ENCODE measurements at places on chromosomes 11 and 22.

GRCh38 chr22:47299211-47299862 lies 536.9 kb downstream of the TBC1D22A start:
- DNase-seq = no peak

- DNase-seq = no peak
Observed at GRCh38 chr11:57566905-57567514, 462 bp downstream of the UBE2L6 start.

- DNase-seq = no peak
Observed at GRCh38 chr11:75520688-75521087, 5.1 kb downstream of the GDPD5 start.

DNA sequence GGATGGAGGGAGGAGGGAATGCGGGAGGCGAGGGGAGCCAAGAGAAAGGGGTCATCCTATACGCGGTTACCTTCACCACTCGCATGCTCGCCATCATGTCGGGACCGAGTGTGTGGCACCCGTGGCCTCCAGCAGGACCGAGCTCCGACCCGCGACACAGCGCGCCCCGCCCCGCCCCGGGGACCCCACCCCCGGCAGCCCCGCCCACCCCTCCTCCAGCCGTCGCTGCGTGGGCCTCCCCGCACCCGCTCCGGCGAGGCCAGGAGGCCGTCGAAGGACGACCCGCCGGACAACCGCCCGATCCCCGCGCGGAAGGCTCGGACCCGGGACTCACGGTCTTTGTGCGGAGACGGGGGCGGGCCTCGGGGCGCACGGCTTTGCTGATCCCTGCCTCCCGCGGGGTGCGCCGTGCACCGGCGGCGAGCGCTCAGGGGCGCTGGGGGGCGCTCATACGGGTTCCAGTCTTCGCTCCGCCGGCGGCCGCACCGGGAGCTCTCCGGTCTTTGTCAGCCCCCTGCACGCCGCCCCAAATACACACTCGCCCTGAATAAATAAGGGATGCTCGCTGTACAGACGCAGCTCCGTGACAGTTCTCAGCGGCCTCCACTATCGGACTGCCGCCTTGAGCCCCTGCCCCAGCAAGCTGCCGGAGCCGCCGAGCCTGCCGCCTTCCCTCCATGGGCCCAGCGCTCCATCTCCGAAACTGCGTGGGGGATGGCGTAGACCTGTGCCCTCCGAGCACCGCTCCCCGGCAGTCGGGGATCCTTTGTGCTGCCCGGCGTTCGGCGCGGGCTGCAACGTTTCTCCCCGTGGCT lies at the start of gene UBE2L6:
UBE2L6 (minus strand) TSS at position 158 of the 815 bp plus-strand sequence; CDS start at position 97, 61 bp downstream.
- DNase-seq = peak; percentile 56

GRCh38 chr11:43573233-43573632 lies 107.3 kb upstream of the HSD17B12 start:
- DNase-seq = no peak

GRCh38 chr11:103961010-103961409 lies 75.4 kb upstream of the DDI1 start:
- DNase-seq = no peak

- no peak for DNase-seq
Observed at GRCh38 chr22:47035425-47035881, 273.0 kb downstream of the TBC1D22A start.

DNA sequence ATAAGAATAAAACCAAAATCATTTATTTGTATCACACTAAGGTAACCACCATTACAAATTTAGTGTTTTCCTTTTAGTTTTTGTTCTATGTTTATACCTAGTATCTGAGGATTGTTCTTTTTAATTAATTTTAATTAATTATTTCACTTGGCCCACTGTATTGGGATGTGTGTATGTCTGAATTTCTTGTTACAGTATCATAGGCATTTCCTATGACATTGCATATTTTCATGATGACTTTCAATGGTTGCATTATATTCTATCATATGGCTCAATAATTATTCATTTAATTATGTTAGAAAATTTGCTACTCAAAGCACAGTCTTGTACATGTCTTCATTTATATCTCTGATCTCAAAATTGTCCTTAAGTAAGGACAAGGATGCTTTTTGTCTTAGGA lies 41.0 kb downstream of the C11orf71 start:
- no peak for DNase-seq

GRCh38 chr22:17910561-17911311 lies 113.6 kb downstream of the MICAL3 start:
- no peak for DNase-seq

DNA sequence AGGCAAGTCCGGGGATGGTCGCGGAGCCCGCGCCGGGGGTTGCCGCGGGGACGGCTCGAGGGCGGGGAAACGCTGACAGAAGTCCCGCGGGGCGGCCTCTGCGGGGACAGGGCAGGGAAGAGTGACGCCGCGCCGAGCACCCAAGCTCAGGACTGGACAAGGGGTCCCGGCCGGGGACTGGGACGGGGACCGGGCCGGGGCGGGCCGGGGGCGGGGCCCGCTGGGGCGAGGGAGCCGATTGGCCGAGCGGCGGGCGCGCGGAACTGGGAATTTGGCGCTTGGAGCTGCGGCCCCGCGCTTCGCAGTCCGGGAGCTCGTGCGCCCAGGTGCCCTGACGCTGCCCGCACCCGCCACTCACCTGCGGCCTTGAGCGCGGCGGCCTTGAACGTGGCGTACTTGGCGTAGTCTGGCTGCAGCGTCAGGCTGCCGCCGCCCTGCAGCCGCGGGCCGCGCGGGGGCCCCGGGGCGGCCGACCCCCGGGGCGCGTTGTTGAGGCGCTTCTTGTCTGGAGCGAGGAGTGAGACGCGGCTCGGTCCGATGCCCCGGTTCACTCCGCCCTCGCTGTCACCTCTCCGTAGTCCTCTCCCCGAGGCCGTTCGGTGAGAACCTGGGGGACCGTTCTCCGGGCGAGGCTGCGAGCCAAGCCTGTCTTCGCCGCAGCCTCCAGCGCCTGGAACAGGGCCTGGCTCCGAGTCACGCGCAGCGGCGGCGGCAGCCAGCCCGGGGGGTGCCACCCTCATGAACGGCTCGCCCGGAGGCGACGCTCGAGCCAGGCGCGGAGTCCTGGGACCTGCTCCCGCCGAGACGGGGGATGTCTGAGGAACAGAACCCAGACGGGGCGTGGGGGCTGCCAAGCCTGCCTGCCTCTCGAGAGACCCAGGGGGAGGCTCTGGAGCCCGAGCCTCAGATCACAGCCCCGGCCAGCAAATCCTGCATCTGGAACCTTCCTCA lies 4.5 kb downstream of the SHISA8 start:
- DNase-seq = no peak

DNA sequence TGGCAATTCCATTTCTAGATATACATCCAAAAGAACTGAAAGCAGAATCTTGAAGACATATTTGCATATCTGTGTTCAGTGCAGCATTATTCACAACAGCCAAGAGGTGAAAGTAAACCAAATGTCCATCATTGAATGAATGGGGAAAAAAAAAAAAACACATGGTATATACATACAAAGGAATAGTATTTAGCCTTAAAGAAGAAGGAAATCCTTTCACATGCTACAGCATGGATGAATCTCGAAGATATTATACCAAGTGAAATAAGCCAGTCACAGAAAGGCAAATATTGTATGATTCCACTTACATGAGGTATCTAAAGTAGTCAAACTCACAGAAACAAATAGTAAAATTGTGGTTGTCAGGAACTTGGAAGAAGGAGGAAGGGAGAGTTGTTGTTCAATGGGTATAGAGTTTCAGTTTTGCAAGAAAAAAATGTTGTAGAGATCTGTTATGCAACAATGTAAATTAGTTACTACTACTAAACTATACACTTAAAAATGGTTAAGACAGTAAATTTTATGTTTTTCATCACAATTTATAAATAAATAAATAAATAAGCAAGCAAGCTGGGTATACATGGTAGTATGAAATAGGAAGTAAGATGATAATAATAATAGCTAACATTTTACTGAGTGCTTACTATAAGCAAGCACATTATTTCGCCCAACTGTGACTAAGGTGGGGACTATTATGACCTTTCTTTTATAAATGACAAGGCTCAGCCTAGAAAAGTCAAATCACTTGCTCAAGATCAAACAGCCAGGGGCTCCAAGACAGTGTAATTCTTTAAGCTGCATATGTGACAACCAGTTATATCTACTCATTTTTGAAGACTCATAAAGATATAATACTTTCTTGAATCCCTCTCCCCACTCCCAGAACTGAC lies 50.0 kb downstream of the FAM168A start:
- DNase-seq = no peak

- no peak for DNase-seq
Observed at GRCh38 chr11:65278356-65278755, 16.6 kb downstream of the POLA2 start.

- DNase-seq = no peak
Observed at GRCh38 chr22:31218565-31219262, 6.6 kb downstream of the LIMK2 start.

DNA sequence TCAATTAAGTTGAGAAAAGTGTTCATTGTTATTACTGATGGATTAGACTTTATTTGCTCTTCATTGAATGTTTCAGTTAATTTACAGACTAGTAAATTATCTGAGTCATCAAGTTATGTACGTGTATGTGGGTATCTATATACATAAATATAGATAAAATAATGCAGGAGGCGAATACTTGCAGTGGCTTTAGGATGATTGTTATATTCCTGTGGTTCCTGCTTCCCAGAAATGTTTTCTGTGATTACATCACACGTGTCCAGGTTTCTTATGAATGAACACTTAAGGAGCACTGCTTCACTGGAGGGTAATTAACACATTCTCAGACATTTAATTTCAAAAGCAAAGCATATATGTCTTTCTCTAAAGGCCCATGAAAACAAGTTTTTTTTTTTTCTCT lies 28.4 kb downstream of the YAP1 start:
- no peak for DNase-seq

DNA sequence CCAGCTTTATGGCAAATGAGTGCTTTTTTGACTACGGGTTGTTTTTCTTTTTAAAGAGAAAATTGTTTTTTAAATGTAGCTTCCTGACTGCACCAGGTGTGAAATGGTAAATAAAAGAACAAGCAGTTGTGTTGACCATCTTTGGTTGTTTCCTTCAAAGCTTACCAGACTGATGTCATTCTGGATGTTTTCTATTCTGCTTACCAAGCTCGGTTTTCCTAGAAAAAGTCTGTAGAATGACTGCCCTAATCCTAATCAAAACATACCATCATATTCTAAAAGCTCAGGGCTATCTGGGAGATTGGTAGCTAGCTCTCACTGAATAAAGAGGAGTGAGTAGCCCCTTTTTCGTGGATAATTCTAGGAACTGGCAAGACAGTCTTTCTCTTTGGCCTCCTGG lies 77.7 kb downstream of the GAB2 start:
- DNase-seq = no peak

DNA sequence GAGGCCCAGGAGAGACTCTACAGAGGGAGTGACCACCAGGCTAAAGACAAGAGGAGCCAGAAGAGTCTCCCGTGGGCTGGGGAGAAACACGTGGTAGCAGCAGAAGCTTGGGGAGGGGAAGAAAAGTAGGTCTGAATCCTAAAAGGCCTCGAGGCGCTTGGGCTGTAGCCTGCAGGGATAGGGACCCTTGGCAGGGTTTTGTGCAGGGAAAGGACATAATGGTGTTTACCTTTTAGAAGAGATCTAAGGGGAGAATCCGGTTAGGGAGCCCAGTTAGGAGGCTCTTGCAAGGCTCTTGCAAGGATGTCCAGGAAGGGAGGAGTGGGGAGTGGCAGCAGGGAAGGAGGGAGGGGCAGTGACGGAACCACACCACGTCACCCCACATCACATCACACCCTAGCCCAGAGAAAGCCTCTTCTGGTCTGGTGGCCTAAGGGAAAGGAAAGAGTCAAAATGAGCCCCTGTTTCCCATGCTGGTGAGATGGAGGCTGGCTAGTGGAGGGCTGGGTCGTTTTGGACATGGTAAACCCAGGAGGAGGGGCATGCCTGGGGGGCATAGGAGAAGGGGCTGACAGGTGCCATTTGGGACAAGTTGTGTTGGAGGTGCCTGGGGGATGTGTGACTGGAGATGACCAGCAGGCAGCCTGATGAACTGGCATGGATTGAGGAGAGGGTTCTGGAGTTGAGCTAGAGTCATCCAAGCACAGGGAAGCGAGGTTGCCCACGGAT lies 6.2 kb upstream of the FAM83F start:
- DNase-seq = no peak

DNA sequence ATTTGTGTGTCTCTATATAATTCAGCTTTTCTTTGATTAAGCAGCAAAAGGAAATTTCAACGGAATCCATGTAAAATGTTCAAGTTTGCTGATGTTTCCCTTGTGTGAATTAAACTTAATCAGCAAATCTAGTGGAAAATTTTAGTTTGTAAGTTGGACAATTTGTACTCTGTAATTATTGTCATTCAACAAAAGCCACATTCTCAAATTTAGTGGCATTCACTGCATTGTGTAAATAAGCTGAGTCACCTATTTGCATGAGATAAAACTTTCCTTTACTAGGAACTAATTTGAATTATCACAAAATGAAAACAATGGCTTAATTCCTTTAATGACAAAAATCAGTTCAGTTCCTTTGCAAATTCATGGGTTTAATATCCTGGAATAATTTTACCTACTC lies 784.2 kb upstream of the CCDC179 start:
- DNase-seq = no peak

DNA sequence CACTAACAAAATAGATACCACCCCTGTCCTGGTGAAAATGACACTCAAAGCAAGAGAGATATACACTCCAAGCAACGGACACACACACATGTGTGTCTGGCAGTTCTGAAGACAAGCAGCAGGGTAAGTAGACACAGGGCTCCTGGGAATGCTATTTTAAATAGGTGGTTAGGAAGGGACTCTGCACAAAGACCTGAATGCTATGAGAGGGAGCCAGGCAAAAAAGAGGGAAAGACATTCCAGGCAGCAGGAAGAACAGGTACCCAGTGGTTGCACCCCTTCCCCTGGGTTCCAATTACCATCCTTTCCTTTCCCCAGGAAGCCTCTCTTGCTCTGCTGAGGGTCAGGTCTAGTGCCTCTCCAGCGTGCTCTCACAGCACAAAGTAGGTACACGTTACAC lies 3.0 kb downstream of the UFD1 start:
- no peak for DNase-seq

DNA sequence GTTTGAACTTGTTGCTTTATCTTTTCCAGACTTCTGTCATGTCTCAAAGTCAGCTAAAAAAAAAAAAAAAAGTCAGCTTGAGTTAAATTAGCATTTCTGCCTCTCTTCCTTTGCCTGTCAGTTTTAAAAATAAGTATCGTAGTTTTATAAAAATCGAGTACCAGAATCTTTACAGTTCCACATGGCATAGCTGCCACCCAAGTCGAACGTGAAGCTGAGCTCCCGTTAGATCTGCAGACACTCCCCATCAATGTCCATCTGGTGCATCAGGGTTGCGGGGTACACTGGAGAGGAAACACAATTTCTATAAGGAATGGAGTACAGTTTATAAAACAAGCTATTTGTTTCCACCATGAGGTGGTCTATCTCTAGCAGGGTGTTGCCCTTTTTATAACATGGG lies 41.0 kb upstream of the CCND1 start:
- no peak for DNase-seq

- DNase-seq = no peak
Observed at GRCh38 chr22:44482776-44483175, 15.3 kb downstream of the RTL6 start.

- DNase-seq = no peak
Observed at GRCh38 chr11:85647078-85647477, 689 bp upstream of the TMEM126A start.

DNA sequence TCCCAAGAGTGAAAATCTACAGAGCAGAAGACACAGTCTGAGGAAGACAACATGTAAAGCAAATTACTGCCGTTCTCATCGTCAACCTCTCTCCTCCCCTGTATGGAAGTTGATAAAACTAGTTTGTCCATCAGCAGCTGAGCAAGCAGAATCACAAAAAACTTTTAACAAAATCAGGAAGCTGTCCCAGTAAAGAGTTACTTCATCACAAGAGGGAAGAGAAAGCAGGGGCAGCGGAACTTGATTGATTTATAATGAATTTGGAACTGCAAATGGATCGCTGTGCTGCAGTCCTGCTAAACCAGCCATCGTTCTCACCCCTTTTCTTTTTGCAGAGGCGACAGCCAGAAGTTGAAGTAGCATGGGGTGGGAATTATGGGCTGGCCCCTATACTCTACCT lies 13.7 kb upstream of the UCP3 start:
- no peak for DNase-seq
